ENCODE measurements at places on chromosomes 2 and 18.

GRCh38 chr2:106867196-106867953 lies 18.6 kb downstream of the ST6GAL2 start:
- no peak for DNase-seq

DNA sequence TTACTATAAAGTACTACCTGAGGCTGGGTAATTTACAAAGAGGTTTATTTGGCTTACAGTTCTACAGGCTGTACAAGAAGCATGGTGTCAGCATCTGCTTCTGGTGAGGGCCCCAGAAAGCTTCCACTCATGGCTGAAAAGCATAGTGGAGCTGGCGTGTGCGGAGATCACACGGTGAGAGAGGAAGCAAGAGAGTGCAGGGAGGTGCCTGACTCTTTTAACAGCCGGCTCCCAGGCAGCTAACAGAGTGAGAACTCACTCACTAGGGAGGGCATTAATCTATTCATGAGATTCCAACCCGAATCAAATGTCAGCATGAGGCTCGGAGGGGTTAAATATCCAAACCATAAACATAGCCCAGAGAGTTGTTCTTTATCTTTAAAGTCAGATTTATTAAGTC lies 117.3 kb downstream of the LDLRAD4 start:
- DNase-seq: no peak

GRCh38 chr2:85840091-85840490 lies 48.7 kb downstream of the ST3GAL5 start:
- DNase-seq: no peak

DNA sequence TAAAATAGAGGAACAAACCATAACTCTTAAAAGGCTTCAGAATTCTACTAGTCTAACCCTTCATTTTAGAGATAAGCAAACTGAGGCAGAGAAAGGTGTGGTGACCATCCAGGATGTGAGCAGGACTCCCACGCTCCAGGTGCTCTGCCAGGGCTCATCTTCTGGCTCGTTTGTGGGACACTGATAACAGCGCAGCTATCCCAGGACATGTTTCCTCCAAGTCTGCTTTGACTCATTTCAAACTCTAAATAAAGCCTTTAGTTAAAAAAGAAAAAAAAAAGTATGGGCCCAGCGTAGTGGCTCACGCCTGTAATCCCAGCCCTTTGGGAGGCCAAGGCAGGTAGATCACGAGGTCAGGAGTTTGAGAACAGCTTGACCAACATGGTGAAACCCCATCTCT lies 28.4 kb downstream of the CNRIP1 start:
- no peak for DNase-seq

DNA sequence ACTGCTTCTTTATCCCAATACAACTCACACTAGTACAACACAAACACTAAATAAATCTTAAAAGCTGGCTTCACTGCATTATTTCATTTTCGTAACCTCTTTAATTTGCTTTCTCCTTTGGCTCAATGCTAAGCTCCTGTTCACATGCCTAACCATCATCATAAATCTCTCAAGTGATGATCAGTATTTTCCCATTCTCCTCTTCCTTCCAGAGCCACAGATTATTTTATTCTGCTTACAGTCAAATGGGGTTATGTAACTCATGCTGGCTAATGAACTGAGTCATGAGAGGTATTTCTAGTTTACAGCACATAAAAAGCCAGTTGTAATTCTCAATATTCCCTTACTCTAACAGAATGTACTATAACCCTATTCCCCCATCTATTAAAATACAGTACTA lies 350.4 kb upstream of the ZC3H15 start:
- DNase-seq: no peak

GRCh38 chr2:235413064-235413463 lies 80.8 kb upstream of the AGAP1 start:
- no peak for DNase-seq

DNA sequence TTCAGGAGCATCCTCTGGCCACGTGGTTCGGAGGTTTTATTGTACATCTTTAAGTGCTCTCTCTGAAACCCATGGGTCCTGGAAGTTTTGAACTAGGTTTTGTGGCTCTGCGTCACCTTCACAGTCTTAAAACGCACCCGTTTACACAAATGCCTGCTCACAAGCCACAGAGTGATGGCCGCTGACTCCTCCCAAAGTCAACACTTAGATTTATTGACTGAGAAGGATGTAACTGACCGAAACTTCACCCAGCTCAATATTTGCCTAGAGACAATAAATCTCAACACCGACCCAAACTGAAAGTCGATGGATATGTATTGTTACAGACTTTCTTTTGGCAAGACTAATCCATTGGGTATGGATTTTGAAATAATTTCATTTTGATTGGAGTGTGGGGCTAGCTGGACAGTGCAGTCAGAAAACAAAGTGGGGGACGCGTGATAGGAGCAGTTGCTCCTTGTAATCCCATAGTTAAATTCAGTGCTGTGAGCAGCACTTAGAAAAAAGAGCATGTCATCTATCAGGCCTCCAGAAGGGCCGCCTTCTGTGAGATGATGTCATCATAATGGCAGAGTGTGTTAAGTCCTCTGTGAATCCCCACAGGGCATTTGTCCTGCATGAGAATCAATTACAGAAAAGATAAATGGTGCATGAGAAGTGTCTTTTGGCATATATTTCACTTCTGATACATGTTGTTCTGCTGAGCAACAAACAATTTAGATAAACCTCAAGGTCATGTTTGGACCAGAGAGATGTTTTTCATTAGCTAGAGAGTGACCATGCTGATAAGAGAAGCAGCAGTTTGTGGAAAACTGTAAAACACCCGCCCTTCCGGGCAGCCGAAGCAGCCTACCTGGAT lies 183.7 kb downstream of the INO80D start:
- no peak for DNase-seq

DNA sequence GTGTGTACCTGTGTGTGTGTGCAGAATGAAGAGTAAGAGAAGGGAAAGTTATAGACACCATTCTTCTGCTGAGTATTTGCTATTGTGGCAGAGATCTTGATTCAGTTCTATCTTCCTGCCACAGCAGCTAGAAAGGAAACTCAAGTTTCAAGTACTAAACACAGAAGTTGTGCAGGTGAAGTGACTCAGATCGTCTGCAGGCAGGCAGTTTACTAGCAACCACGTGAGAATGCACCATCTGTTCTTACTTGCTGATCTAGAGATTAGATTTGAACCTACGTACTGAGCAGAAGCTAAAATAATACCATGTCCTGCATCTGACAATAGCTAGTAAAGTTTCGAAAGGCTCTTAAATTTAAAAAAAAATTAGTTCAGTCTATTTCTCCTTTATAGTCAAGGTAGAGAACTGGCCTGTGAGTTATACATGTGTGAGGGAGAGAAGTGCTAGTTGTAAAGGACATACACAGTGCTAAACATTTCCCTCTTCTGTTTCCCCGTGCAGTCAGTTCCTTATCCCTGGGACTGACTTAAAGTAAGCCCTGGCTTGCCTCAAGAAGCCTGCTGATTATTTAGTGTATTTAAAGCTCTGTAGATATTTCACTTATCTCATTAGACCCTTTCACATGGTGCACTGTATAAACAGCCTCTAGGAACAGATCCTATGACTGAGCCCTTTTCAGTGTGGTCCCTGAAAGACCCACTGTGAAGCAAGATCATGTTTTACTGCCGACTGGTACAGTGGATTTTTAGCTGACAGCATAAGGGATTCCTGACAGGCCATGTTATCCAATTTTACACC lies 45.0 kb downstream of the SLC38A11 start:
- no peak for DNase-seq

DNA sequence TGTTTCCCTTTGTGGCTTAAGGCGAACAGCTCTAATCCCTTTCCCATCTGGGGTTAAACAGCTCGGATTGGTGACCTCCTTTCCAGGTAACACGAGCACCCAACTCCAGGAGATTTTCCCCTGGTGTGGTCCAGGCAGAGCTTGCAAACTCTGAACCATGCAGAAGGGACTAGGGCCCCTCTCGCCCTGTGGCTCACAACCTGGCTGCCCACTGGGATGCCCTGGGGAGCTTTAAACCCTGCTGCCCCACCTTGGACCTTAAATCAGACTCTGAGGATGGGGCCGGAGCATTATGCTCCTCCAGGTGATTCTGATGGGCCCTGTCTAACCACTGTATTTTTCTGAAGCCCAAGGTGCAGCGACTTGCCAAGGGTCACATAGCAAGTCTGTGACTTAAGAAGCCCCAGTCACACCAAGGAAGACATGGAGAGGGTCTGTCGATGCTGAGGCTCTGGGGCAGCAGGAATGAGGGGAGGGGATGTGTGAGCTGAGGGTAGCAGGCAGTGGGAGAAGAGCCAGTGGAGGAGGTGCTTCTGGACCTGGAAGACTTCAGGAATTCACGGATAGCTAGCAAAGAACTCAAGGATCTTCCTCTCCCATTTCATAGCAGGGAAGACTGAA lies 5.9 kb downstream of the ARID5A start:
- DNase-seq: no peak

GRCh38 chr2:145723872-145724271 lies 1204.0 kb upstream of the ZEB2 start:
- no peak for DNase-seq

- DNase-seq: no peak
Measured at GRCh38 chr2:233011268-233011650, 1.8 kb downstream of the NGEF start.

GRCh38 chr2:170739507-170740046 lies 24.4 kb downstream of the SP5 start:
- no peak for DNase-seq

- DNase-seq: no peak
Measured at GRCh38 chr18:47577520-47577919, 326.1 kb upstream of the SKOR2 start.

- no peak for DNase-seq
Measured at GRCh38 chr2:8475349-8476031, 206.4 kb upstream of the ID2 start.

DNA sequence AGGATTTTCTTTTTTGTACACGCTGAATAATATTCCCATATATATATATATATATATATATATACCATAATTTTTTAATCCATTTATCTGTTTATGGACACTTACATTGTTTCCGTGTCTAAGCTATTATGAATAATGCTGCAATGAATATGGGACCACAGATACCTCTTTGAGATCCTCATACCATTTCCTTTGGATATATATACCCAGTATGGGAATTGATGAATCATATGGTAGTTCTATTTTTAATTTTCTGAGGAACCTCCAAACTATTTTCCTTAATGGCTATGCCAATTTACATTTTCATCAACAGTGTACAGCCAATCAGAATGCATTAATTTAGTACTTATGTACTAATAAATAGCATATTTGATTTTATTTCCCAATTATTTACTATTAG lies 53.1 kb downstream of the MERTK start:
- no peak for DNase-seq

GRCh38 chr2:237888389-237888788 lies 29.0 kb downstream of the RAMP1 start:
- DNase-seq: peak; percentile 47

GRCh38 chr2:8441986-8442385 lies 239.9 kb upstream of the ID2 start:
- DNase-seq: no peak

- DNase-seq: peak; percentile 61
Measured at GRCh38 chr2:188786368-188786841, 187.8 kb upstream of the COL3A1 start.

GRCh38 chr2:23629772-23630480 lies 244.9 kb downstream of the KLHL29 start:
- DNase-seq: no peak

GRCh38 chr18:2656981-2657512 lies 1.5 kb downstream of the SMCHD1 start:
- DNase-seq: no peak

- no peak for DNase-seq
Measured at GRCh38 chr18:65206551-65207260, 544.1 kb upstream of the CDH7 start.

DNA sequence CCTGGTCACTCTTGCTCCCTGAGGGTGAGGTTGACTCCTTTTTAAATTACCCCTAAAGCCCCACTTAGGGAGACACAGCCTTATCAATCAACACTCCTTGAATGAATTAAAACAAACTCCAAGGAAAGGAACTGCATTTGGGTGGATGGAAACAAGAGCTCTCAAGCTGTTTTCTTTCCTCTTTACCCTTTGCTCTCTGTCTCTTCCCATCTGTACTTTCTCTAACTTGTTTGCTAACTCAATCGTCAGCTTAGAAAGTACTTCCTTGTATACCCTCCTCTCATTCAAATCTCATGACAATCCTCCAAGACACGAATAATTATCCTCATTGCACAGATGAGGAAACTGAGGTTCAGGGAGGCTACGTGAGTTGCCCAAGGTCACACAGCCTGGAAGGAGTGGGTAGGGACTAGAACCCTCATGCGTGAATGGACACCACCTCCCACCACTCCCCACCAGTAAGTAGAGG lies 32.7 kb downstream of the ZFP36L2 start:
- no peak for DNase-seq

- no peak for DNase-seq
Measured at GRCh38 chr18:62152844-62153243, 34.0 kb downstream of the PIGN start.

DNA sequence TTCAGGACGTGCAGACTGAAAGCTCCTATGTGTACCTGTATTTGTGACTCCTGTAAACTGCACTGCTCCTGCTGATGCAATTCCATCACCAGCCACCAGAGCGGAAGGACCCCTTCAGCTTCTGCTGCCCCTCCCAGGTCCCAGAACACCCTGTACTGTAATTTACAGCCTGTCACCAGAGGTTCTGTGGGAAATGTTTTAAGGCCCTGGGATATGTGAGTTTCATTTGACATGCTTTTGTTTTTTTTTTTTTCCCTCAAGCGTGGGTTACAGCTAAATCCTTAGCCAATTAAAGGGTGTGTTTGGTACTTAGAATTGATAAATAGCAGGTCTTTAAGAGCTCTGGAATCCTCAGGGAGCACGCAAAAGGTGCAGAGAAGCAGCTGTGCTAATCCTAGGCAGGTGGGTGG lies 79.4 kb downstream of the KCTD1 start:
- DNase-seq: no peak

- DNase-seq: no peak
Measured at GRCh38 chr2:128786316-128786715, 467.6 kb upstream of the HS6ST1 start.

DNA sequence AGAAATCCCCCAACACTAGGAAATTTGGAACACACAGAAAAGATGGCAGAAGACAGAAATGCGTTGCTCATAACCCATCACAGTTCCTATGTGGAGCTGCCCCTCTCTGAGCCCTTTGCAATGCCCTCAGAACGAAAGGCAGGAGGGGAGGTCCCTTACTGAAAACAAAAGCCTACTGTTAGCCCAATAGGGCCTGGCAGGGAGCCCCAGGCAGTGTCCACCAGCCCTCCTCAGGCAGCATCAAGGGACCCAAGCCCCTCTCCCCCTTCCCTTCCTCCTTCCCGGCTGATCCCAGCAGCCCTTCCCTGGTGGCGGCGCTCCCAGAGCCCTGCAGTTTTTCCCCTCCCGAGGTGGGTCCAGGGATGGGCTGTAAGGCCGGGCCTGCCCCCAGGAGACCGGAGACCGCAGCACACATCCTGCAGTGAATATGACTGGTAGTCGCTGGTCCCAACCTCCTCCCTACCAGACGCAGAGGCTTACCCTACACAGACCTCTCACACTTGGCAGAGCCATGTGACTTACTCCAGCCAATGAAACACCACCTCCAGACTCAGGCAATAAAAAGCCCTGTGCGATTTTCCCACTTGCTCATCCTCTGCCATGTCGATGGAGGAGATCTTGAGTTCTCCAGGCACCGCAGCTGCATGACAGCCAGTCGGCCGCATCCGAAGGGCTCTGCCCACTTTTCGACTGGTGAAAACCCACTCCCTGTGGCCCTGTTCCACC lies 19.4 kb upstream of the DUSP2 start:
- no peak for DNase-seq

GRCh38 chr18:80254971-80255500 lies 7.7 kb upstream of the PARD6G start:
- no peak for DNase-seq

- no peak for DNase-seq
Measured at GRCh38 chr2:103594823-103595222, 833.0 kb downstream of the TMEM182 start.
